ENCODE measurements at places on chromosomes 16 and 17.

DNA sequence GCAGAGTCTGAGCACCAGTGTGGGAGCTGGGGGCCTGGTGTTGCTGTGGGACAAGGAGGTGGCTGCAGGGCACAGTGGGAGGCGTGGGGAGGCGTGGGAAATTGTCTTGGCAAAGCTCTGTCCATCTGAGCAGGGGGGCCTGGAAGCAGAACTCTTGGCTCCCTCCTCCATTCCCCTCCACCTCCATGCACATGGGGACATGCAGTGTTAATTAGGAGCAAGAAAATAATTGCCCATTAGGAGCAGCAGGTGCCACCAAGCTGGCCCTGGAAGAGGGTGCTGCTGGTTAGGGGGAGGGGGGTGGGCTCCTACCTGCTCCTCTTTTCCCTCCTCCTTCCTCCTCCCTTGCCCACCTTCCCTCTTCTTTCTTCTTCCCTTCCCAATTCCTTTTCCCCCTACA, 4.5 kb downstream of the TTYH2 start:
- no peak for DNase-seq

DNA sequence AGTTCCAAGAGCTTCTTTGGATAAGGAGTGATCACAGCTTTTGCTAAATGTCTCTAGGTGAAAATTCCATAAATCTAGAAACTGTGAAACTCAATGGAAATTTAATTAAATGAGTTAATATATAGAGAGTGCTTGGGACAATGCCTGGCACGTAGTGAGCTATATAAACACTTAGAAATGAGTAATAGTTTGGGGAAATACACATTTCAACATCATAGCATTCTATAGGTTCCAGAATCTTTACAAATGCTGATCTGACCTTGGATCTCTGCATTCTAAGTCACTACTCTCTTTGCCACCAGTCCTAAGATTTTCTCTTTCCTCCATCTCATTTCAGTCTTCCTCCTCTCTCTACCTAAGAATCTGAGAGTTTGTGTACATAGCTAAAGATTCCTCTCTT, 175.6 kb downstream of the SOX9 start:
- no peak for DNase-seq

- no peak for DNase-seq
Measured at GRCh38 chr17:40134184-40134583, 6.2 kb upstream of the CASC3 start.

DNA sequence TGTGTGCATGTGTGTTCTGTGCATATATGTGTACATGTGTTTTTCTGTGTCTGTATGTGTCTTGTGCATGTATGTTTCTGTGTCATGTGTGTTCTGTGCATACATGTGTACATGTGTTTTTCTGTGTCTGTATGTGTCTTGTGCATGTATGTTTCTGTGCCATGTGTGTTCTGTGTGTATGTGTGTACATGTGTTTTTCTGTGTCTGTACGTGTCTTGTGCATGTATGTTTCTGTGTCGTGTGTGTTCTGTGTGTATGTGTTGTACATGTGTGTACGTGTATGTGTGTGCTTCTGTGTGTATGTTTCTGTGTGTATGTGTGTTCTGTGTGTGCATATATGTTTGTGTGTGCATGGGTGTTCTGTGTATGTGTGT, 8.4 kb upstream of the RAB37 start:
- DNase-seq, result no peak

DNA sequence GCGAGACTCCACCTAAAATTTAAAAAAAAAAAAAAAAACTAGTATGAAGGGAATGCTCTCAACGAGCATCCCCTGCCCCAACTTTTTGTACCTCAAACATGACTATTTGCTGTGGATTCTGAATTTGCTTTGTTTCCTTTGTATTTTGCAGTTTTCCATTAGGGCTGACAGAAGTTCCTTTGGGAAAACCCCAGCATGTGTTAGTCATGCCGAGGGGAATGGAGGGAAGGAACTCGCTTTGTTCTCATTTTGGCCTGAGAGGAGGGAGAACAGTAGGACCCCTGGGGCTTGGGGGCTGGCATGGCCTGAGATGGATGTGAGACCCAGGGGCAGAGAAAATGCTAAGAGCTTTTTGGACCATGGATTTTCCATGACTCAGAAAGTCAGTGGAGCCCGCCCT, 20.5 kb downstream of the KRT9 start:
- DNase-seq, result no peak

DNA sequence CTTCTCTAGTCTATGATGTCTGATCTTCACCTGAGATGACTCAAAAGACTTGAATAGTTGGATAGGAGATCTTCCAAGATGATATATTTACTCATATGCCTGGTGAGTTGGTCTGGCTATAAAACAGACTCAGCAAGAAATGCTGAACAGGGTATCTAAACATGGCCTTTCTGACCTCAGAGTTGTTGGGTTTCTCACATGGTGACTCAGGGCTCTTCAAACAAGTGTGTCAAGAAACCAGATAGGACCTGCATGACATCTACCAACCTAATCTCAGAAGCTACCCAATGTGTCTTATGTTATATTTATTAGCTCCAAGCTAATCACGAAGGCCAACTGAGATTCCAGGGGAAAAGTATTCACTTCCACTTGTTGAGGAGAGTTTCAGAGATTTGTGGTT, 1477.3 kb downstream of the CDH8 start:
- no peak for DNase-seq

DNA sequence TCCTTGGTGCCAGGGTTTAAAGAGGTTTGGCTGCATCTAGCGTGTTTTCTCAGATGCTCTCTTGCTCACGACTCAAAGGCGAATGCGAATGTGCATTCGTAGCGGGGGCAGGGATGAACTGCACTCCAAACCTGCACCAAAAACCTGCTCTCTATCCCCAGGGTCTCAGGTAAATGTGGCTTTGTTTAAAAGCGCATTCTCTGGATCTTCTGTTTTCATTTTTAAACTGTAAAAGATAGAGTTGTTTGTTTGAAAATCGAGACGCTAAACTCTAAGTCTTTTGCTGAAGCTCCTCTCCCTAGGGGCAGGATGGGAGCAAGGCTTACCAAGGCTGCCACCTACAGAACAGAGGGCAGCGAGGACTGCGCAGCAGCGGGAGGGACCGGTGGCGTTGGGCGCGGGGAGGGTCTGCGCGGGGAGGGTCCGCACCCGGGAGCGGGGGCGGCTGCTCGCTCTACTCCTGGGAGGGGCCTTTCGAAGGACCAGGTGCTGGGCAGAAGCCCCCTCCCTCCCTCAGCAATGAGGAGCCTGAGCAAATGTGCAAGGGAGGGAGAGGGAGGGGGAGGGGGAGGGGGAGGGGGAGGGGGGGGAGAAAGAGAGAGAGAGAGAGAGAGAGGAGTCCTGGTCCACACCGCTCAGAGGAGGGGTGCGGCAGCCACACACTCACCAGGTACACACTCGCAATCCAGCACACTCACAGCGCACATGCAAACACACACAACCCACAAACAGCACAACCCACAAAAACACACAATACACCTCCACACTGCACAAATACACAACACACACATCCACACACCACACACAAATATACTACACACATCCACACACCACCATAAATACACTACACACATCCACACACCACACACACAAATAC, 142.8 kb downstream of the GRIN2A start:
- DNase-seq, result no peak

DNA sequence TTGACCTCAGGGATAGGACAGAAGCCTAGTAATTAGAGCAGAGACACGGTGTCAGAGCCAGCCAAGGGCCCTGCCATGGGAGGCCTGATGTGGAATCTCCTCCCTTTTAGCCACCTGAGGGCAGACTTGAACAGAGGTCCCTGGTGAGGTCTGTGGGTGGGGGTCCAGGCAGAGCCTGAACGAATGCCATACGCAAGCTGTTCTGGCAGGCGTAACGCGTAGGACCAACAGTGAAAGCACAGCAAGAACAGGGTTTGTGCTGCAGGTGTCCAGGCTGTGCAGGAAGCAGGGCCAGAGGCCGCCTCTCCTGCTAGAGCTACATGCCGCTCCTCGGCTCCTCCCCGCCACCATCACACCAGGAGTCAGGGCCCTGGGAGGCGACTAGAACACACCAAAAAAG, 81.9 kb upstream of the TBX2 start:
- no peak for DNase-seq

- no peak for DNase-seq
Measured at GRCh38 chr17:42849451-42850181, 1.4 kb upstream of the AOC3 start.

DNA sequence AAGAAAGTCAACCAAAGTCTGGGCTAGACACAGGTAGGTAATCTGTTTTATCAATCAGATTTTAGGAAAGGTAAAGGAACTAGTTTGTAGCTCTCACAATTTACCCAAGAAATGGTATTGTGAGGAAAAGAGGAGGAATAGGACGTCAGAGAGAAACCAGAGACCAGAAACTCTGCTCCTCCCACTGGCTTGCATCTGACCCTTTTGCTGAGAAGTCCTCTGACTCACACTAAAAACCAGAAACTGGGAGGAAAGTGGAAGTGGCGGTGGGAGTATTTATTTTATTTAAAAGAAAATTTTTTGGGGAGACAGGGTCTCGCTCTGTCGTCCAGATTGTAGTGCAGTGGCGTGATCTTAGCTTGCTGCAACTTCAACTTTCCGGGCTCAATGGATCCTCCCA, 38.0 kb upstream of the MNT start:
- no peak for DNase-seq

DNA sequence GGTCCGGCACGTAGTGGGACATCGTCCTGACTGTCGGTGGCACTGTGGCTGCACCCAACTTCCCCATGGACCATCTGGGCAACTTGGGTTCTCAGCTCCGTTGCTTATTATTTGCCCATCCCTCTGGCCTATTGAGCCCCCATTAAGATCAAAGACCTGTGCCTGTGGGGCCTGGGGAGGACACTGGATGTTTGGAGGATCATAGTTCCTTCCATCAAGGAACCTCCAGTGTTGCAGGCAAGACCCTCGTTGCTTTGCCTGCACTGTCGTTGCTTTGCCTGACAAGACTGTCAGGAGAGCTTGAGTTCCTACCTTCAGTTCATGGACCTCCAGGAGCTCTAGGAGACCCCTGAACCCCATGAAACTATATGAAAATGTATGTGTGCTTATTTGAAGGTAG, 127.2 kb downstream of the CCDC144A start:
- DNase-seq, result no peak

DNA sequence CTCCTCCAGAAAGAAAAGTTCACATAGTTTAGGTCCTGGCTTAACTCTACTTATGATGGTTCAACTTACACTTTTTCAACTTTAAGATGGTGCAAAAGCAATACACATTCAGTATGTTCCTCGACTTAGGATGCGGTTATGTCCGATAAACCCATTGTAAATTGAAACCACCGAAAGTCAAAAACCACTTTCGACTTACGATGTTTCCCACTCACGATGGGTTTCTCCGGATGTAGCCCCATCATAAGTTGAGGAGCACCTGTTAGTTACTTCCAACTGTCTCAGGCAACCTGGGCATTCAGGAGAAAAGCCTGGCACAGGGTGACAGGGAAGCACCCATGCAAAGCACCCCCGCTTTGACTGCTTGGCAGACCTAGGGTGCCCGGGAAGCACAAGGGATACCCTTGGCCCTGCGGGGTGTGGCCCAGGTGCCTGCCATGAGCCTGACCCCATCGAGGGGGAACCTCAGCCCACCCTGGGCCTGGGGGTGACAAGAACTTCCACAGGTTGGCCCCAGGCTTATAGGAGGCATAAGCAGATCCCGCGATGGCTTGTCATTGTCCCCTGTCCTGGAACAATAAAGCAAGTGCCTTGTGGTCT, 14.0 kb downstream of the UNC119 start:
- no peak for DNase-seq

- DNase-seq, result no peak
Measured at GRCh38 chr17:74779948-74780400, 3.8 kb upstream of the NAT9 start.

DNA sequence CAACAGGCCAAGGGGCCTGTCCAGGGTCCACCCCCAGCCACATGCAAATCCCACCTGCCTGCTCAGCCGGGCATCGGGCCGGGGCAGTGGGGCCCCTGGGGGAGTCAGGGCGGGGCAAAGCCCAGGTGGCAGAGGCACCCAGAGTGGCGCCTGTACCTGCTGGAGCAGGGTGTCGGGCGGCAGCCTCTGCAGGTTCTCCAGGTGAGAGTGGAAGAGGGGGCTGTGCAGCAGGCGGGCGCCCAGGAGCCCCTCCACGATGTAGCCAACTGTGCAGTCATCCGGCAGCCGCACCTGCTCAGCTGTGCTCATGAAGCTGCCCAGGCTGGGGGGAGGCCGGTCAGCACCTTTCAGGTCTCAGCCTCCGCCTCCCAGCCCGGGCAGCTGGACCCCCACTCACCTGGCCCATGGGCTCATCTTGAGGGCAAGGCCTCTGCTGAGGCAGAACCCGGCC, 2.1 kb downstream of the RFNG start:
- no peak for DNase-seq

DNA sequence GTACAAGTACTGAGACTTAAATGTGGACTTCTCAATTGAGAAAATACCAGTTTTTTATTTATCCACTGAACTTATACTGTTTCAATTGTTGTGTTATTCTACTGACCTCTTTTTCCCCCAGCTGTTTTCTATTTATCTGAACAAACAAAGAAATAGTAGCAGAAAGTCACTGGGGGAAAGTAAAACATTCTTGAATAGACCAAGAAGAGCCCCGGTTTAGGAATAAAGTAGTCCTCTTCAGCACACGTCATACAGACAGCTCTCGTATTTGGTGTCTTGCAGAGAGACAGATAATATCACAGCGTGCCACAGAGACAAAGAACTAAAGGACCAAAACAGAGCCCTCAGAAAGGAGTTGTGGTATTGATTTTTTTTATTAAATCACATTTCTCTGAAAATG, 1159.1 kb upstream of the CDH8 start:
- DNase-seq, result no peak

DNA sequence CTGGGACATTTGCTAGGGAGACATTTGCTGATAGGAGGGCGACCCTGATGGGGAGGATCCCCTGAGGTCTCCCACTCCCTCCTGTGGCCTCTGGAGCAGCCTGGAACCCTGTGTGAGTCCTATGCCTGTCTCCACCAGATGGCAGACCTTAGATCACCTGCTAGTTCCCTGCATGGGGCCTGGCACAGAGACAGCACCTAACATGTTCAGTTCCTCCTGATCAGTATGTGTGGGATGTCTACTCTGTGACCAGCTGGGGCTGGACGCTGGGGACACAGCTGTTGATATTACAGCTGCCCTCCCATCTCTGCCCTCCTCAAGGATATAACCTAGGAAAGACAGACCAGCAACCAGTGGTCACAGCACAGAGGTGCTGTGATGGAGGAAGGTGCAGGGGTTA, 1.1 kb upstream of the ADCY7 start:
- peak; percentile 39 for DNase-seq

GRCh38 chr16:30535777-30536190, 1.1 kb upstream of the ZNF747 start:
- DNase-seq, result no peak

All from NCI-H460 (cell line).